Stimulated activated CD4-positive, alpha-beta T cell treated with anti-CD3 and anti-CD28 coated beads, TNF-alpha, amount 100 ng/mL, for 4 hours (primary cell): ENCODE measurements at places on chromosomes 13 and 19.

DNA sequence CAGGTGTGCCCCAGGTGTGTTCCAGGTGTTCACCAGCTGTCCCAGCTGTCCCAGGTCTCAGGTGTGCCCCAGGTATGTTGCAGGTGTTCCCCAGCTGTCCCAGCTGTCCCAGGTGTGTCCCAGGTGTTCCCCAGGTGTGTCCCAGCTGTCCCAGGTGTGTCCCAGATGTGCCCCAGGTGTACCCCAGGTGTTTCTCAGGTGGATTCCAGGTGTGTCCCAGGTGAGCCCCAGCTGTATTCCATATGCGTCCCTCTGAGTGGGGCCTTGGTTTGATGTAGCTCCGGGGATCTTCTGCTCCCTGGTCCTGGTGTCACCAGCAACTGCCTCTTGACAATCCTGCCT is 719 bp upstream of the GRK1 start:
- DNase-seq = no peak

DNA sequence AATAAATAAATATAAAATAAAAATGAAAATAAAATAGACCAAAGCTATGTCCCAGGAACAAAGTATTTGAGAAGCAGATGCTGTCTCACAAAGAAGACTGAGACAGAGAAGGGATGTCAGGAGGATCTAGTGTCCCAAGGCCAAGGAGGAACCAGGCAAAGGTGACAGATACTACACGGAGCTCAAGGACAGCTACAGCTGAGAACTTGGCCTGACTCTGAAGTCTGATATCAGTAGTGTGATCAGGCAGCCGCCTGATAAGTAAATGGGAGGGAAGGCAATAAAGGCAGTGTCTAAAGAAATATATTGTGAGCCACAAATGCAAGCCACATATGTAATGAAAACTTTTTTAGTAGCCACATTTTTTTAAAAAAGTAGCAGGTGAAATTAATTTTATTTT is 20.4 kb upstream of the NANOS3 start:
- no peak for DNase-seq

GRCh38 chr13:109836629-109837607 is 50.5 kb upstream of the IRS2 start:
- no peak for DNase-seq

DNA sequence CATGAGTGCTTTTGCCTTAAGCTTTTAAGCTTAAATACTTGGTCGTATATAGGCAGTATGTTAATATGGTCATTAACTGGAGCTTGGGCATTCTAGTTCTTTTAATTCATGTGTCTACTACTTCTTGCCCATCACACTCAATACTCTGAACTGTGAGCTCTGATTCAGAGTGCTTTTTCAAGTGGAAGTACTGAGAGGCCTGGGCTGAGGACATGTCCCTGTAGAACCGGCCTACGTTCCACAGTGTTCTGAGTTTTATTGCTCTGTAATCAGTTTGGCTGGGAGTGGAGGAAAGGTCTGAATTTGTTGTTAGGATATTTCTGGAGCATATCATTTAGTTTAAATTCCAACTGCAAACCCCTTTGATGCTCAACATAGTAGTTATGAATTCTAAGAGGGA is 1744.8 kb upstream of the MIR17HG start:
- DNase-seq = no peak

- no peak for DNase-seq
Observed at GRCh38 chr19:38571682-38572081, 46.1 kb downstream of the MAP4K1 start.

DNA sequence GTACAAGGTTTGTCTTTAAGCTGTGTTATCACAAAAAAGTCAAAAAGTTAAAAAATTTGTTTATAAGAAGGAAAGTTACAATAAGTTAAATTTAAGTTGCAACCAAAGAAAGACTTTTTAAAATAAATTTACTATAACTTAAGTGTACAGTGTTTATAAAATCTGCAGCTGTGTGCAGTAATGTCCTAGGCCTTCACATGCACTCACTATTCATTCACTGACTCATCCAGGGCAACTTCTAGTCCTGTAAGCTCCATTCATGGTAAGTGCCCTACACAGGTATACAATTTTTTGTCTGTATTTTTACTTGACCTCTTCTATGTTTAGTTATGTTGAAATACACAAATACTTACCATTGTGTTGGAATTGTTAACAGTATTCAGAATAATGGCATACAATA is 667.9 kb upstream of the SLITRK5 start:
- DNase-seq = no peak

GRCh38 chr13:52955472-52955874 is 73.1 kb upstream of the OLFM4 start:
- DNase-seq = no peak

DNA sequence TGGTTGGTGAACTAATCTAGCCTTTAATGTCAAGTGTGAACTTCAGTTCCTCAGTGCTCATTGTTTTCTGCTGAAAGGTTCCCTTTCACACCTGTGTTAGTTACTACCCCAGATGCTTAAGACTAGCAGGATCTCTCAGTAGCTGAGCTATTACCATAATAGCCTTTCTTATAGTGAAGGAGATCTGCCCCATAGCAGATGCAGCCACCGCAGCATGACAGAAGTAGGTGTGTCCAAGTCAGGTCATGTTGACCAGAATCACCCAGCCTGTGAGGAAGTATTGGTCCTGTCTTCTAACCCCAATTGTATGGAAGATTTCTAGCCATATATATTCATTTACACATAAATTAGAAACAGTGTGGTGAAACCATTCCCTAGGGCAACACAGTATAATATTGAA is 37.3 kb downstream of the ZAR1L start:
- no peak for DNase-seq

- no peak for DNase-seq
Observed at GRCh38 chr13:40271271-40271885, 395.1 kb downstream of the FOXO1 start.

- DNase-seq = no peak
Observed at GRCh38 chr13:63546524-63546923, 2130.9 kb upstream of the PCDH20 start.

DNA sequence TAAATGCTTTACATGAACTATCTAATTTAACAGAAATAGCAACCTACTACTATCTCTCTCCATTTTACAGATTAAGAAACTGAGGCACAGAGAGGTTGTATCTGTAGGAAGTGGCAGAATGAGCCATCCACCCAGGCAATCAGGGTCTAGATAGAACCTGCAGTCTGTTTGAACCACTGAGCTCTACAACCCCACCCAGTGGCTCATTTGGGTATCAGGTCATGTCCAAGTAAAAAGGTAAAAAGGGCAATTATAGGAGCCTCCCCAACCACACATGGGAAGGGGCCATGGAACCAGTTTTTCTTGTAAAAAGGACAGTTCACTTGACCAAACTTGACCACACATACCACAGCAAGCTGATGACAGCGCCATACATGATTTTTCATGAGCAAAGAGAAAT is 92.9 kb upstream of the SGCG start:
- no peak for DNase-seq
